ENCODE measurements at places on chromosomes 16 and 17.
A peak's percentile ranks its signal among the peaks of the same experiment; 100 is the strongest.

DNA sequence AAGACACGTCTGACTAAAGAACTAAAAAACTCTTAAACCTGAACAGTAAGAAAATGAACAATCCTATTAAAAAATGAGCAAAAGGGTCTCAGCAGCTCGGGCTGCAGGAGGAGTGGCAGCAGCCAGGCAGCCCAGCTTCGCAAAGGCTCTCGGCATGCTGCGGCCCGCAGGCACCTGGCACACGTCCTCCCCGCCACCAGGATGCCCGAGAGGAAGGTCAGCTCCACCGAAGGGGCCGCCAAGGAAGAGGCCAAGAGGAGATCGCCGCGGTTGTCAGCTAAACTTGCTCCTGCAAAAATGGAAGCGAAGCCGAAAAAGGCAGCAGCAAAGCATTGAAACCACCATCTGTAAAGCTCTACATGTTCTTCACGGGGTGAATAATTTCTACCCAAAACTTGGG is 173.5 kb downstream of the BCAS3 start:
- no peak for DNase-seq

- peak; percentile 79 for DNase-seq
Measured at GRCh38 chr17:17435323-17435722, 41.5 kb upstream of the MED9 start.

DNA sequence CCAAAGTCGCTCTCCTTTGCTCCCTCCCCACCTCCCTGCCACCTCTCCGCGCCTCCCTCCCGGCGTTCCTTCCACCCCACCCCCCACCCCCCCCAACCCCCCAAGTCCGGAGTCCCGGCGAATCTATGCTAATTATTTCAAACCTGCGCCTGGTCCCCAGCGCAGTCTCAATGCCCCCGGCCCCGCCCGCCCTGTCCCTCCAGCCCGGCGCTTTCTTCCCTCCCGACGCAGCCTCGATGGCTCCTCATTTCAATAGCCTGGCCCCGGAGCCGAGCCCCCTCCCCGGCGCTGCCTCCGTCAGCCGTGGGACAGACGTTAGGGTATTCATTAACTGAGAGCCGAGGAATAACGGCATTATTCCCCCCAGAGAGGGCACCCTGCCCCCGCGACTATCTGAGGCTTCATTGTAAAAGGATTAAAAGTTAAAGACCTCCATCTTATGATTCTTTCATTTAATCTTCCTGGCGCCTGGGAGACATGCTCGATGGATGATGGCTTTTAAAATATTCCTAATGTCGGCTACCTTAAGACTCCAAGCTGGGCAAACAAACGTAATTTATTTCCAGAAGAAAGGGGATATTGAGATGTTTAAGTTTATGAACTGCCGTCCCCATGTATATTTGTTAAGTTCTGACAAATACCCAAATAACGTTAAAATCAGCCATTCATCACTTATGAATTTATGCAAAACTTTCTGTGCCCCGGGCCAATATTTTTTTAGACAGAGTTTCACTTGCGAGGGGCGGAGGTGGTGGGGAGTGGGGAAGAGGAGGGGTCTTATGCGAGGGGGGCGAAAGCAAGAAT is 3.4 kb downstream of the NOG start:
- DNase-seq: no peak

GRCh38 chr16:5509794-5510193 is 412.2 kb upstream of the EEF2KMT start:
- DNase-seq: no peak

DNA sequence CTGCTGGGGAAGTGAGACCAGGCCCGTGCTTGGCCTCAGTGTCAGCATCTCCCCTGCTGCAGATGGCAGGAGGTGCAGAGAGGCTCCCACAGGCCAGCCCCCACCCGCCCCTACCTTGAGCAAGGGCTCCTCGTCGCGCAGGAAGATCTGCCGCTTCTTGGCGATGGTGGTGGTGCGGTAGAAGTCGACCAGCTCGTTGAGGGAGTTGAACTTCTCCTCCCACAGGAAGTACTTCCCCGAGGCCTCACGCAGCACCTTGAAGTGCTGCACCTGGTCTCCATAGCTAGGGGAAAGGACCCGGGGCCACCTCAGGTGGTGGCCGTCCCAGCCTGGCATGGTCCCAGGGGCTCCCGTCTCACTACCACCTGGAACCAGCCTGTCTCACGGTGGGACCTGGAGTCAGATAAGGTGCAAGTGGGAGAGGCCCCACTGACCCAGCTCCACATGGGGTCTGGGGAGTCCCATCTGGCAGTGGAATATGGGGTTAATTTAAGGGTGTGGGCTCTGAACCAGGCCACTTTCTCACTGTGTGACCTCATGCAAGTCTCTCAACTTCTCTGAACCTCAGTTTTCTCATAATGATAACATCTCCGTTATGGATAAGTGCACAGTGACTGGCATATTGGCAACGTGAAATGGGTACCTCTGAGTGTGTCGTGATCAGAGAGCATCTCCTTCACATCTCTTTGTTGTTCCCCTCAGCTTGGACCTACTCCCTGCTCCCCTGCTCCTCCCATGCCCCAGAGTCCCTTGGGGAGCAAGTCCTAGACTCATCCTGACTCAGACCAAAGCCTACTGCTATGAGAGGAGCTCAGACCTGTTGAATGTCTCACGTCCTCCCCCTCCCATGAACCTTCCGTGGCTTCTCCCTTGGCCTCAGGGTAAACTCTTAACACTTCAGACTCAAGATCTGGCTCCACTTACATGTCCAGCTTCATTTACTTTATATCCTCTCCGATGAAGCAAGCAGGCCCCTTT is 19.8 kb upstream of the FAM83G start:
- peak; percentile 52 for DNase-seq

- no peak for DNase-seq
Measured at GRCh38 chr17:50561746-50562141, 1.2 kb downstream of the CACNA1G start.

Data from AG20443 (cell line).